ENCODE measurements at places on chromosomes 12 and 14. TPM values are rescaled to one million over a fixed set of nuclear protein-coding genes. Genes with fewer than 3 reads are reported as not detected.

Gene FLVCR2
- total RNA-seq: 1.1 TPM

Gene TMPRSS12
- total RNA-seq: not detected

Gene CMTM5
- total RNA-seq: 0.49 TPM

Gene COPS7A
- total RNA-seq: 71.1 TPM

Gene ADSS1
- 4.8 TPM for total RNA-seq

Gene STYK1
- total RNA-seq: not detected

Gene ZNF891
- total RNA-seq: 1.8 TPM

Gene KRT71
- not detected for total RNA-seq

Gene TMCC3
- total RNA-seq: 0.65 TPM

Gene NR1H4
- not detected for total RNA-seq

Gene HOXC4
- total RNA-seq: 0.36 TPM

Gene CIROP
- total RNA-seq: not detected

Gene KLRG1
- not detected for total RNA-seq

Gene ATXN7L3B
- 22.5 TPM for total RNA-seq

Gene ERP27
- not detected for total RNA-seq

Gene KRT3
- not detected for total RNA-seq

Gene CAPZA3
- not detected for total RNA-seq

Gene CHMP4A
- total RNA-seq: 70.7 TPM
